Left renal cortex interstitium (tissue), 4 donors: ENCODE measurements at places on chromosomes 4 and X. TPM values are rescaled to one million over a fixed set of nuclear protein-coding genes. Genes with fewer than 3 reads are reported as not detected.

STATH gene
- polyA plus RNA-seq = 0.34 TPM

SGCB gene
- polyA plus RNA-seq = 51.5 TPM

DGKQ gene
- polyA plus RNA-seq = 9.4 TPM

DNA sequence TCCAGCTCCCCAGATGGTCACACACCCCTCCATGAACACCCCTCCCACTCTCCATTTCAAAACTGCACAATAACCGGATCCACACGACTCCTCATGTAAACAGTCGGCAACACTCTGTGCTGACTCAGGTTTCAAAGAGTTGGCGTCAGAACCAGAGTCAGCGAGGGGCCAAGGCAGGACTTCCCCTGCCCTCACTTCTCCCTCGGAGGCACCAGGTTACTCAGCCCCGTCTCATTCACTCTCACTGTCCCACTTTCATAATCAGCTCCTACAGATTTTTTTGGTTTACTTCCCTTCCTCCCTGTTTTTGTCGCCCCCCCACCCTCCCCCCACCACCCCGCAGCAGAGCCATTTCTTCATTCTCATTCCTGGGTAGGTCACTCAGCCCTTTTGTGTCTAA, 2.7 kb upstream of the TIMP1 start:
- no peak for DNase-seq

DNA sequence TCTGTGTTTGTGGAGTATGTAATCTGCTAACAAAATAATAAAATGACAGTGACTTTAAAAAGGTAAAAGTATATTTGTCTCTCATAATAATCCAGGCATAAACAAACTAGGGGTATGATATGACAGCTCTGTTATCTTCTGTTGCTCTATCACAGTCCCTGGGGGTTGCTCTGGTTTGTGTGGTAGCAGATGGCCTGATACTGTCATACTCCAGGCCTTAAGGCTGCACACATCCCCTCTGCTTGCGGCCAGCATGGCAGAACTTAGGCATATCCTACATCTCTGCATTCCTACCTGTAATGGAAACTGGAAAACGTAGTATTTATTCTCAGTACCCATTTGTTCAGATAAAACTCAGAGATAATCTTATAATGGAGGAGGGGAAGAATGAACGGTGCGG, 117.9 kb upstream of the HAND2 start:
- DNase-seq = no peak

DNA sequence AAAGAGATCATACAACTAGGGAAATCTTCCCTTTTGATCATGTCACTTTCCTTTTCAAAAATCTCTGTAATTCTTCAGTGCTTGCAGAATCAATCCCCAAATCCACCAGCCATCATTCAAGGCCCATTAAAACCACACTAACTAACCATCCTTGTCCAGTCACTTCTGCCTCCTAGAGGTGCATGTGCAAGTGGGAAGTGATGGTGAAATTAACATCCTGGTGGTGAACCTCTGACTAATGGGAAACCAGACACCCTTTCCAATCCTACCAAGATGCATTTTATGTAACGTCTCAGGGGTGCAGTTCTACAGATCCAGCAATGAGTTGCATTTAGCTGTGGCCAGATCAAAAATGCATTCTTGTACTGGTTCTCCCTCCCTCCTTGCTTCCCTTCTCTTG, 341.8 kb downstream of the RAPGEF2 start:
- no peak for DNase-seq

GRCh38 chrX:153667281-153667955, 6.2 kb downstream of the PNCK start:
- DNase-seq = no peak
